ENCODE measurements at places on chromosomes 11 and 22.

DNA sequence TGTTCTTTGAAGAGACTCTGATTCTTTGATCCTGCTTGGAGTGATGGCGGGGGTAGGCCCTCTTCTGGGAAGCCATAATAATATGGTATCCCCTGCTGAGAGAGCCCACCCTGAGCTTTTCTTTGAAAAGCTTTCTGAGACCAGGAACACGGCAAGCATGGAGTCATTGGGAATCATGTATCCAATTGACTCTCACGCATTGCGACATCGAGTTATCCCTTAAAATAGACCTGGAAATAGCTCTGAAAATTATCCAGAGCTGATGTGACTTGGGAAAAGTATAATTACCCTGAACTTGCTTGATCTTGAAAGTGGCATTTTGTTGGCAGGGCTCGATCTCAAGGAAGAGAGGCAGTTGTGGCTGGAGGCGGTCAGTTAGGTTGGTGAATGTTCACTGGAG is 36.8 kb upstream of the MPEG1 start:
- no peak for DNase-seq

- no peak for DNase-seq
These were observed 40.5 kb downstream of the CABIN1 start for GRCh38 chr22:24051568-24051967.

DNA sequence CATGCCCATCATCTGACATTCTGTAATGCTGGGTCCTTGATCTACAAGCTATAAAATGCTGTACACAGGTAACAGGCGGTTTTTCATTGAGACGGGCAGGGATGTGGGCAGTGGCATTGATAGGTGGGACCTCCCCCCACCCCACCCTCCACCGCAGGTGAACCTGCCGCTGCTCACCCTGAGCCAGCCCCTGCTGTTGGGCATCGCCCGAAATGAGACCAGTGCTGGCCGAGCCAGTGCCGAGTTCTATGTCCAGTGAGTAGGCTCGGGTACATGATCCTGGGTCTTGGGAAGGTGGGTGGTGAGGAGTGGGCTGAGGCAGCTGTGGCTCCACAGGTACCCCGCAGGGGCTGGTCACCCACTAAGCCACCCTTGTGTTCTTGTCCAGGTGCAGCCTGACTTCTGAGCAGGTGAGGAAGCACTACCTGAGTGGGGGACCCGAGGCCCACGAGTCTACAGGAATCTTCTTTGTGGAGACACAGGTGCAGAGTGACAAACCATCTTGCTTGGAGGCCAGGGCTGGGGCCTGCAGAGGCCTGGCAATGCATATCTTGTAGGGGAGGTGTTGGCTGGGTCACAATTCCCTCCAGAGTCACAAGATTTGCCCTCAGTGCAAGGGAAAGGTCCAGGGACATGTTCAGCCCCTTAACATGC is 1.1 kb upstream of the DNAJC4 start:
- DNase-seq = no peak

DNA sequence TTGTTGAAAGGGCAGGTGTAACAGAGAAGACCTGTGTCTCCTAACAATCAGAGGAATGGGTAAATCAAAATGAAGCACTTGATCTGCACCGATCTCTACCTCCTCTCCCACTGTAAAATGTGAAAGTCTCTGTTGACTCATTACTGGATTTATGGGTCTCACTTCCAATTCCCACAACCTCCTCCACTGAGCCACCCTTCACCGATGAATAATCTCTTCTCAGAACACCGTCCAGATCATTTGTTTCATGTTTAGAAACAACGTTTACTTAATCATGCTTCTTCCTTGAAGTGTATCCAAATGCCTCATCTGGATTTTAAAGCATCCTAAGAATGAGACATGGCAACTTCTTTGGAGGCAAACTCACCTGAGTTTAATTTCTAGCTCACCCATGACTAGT is 643.6 kb downstream of the ETS1 start:
- no peak for DNase-seq

DNA sequence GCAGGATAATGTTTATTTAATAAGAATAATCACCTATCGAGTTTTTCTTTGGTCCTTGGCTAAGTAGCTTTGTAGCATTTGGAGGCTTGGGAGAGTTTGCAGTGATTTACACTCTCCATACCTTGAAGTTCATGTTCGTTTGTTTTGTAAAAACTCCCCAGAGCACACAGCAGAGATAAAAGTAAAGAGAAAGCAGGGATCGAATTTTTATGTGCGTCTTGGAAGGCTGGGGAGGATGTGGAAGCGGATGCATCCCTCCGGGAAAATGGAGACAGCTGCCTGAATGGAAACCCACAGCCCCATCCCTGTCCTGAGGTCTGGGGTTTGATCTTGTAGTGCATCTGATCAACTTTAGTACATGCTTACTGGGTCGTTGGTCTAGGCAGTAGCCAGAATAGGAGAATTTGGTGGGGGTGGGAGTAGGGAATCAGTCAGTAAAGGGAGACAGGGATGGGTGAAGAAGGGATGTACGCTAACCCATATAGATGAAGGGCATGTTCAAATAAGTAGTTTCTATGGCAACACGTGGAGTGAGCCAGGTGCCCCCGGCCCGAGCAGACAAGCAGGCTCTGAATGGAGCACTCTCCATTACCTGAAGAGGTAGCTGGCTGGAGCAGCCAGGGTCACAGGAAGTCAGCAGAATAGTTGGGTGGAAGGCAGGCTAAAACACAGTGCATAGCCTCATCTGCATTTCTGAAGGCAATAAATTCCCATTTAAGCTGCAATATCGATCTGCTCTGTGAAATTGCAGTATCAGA is 147.8 kb downstream of the COMMD9 start:
- no peak for DNase-seq

- no peak for DNase-seq
These were observed 33.7 kb upstream of the PITPNB start for GRCh38 chr22:27952779-27953178.

DNA sequence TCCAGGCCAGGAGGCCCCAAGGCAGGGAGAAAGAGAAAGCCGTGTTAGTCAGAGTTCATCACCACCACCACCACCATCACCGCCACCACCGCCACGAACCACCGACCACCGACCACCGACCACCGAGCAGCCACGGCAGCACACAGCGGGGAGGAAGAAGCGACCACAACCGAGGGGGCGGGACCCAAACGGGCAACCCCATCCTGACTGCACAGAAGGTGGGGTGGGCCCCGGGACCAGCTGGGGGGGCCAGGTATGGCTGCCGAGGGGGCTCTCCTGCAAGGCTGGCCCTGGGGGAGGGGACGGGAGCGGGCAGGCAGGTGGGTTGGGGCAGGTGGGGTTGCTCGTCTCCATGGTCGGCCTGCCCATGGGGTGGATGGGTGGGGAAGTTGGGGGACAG is 34.2 kb downstream of the SYT7 start:
- no peak for DNase-seq

GRCh38 chr22:44955102-44955501 is 54.7 kb downstream of the PHF21B start:
- no peak for DNase-seq

GRCh38 chr11:65424205-65425104 is 1.9 kb downstream of the NEAT1 start:
- DNase-seq = no peak

DNA sequence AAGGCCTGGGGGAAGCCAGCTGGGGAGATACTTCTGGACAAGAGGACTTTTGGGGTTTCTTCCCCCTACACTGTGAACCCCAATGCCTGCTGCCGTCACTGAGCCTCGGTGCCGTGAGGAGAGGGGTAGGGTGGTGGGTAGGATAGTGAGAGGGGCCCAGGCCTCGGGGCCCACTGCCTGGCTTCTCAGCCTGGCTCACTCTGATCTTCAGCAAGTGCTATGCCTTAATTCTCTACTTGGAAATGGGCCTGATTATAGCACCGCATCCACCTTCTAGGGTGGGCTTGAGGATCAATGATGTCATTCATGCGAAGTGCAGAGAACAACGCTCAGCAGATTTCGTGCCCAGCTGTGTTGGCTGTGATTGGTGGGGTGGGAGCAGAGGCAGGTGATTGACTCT is 76.7 kb upstream of the NECTIN1 start:
- no peak for DNase-seq

DNA sequence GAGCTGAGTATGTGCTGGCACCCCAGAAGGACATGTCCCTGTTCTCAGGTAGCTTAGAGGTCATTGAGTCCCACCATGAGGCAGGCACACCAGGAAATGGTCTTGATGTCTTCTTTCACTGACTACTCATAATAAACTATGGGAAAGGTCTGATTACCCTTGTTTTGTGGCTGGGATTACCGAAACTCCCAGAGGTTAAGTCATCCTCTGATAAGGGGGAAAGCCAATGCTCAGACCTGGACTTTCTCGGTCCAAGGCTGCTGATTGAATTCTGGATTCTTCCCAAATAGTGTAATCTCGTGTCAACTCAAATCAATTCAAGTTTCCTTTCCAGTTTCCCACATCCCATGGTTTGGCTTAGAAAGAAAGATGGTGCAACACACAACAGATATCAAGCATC is 3.7 kb upstream of the CD44 start:
- DNase-seq = no peak

DNA sequence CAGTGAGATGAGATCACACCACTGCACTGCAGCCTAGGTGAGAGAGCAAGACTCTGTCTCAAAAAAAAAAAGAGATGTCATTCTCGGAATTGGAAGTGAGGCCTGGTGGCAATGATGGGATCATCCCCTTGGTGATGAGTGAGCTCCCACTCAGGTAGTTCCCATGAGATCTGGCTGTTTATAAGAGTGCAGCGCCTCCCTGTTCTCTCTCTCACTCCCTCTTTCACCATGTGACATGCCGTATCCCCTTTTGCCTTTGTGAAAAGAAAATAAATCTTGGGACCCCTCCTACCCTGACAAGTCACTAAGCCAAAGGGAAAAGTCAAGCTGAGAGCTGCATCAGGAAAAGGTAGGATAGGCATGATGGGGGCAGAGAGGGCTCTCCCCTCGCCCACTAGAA is 28.8 kb downstream of the ZNF70 start:
- no peak for DNase-seq

DNA sequence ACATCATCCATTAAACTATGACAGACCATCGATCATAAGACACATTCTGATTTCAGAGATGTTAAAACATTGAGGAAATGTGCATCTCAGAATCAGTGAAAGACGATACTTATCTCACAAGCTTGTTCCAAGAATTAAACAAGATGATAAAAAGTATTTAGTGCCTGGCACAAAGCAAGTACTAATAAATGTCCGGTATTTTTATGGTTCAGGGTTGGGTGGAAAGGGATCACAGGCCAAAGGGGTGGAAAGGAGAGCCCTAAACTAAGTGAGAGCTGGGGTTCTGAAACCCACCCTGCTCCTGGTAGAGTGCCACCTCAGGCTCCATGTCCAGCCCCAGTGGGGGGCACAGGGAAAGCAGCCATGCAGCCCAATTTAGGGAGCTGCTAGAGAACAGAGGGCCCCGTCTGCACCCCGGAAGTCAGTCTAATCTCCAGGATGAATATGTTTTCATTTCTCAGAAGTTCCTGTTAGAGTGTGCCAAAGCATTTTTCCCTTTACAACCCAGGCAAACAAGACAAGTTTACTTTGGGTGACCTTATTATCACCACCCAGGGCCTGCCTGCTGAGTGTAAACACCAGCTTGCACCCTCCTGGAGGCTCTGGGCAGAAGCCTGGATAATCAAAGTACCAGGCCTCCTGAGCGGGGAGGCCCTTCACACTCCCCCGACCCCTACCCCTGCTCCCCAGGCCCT is 3.8 kb upstream of the CREB3L1 start:
- DNase-seq = no peak

DNA sequence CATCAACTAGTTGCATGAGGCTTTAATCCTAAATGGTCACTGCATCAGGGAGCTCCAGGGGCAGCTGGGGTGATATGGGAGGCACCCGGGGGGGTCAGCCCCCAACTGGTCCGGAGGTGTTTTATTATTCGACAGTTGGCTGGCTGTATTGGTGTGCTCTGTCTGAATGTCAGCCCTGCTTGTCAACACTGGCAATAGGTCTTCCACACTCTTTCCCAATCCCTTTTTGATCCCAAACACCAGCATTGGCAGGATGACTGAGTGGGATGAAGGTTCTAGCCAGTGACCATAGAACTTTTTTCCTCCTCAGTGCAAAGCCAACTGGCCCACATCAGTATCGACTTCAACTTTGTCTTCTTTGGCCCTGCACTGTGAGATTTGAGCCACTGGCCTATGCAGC is 8.9 kb upstream of the LDLRAD3 start:
- DNase-seq = no peak

GRCh38 chr11:61049063-61049377 is 53.3 kb upstream of the CD5 start:
- no peak for DNase-seq

DNA sequence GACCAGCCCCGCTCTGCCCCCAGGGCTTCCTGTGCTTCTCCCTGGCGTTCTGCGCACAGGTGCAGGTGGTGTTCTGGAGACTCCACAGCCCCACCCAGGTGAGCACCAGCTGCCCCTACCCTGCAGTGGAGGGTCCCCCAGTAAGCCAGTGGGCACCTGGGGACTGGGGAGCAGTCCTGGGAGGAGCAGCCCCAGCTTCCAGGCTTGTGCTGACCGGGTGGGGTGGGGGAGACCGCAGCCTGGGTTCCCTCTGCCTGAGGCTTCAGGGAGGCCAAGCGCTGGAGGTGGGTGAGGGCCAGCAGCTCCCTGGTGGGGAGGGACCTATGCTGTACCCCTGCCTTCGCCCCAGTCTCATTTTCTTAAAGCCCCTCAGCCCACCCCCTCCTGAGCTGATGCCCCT is 6.9 kb downstream of the TSPAN32 start:
- no peak for DNase-seq

DNA sequence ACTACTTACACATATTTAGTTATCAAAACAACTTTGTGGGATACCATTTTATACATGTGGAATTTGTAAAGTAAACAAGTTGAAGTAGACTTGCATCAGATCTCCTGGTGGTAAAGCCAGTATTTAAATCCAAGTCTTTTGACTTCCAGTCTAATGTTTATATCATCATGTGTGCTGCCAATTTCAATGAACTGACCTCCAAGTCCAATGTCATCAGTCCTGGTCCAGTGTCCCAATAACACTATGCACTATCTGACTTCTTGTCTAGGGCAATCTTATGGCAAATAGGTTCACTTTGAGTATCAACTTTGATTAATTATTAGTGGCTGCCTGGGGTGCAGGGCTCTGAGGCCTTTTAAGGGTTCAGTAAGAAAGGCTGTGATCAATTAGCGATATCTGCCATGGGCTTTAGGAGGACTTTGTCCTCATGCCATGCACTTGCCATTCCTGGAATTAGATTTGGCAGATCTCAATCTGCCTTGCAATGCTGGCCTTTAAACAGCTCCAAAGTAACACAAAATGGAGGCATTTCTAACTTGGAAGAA is 9.6 kb upstream of the PTS start:
- DNase-seq = no peak

DNA sequence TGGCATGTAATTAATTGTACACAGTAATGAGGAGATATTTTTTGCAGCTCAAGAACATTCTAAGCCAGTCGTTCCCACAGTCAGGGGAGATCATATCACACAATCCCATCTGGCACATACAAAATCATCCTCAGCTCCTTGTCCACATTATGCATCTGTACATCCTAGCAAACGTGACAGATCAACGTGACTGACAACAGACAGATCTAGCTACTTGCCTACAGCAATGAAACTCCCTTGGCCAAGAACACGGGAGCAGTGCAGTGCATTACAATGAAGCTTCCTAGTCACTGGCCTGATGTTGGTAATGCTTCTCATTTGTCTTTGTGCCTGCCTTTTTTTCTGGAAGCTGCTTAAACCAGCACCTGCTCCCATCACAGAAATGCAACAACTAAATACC is 24.5 kb upstream of the GUCY1A2 start:
- DNase-seq = no peak

- no peak for DNase-seq
These were observed 10.9 kb upstream of the PHLDB1 start for GRCh38 chr11:118596224-118597146.

Measured in activated CD8-positive, alpha-beta memory T cell treated with anti-CD3 and anti-CD28 coated beads for 4 hours (primary cell).